ENCODE measurements at places on chromosomes 2 and 18.
A peak's percentile ranks its signal among the peaks of the same experiment; 100 is the strongest.

DNA sequence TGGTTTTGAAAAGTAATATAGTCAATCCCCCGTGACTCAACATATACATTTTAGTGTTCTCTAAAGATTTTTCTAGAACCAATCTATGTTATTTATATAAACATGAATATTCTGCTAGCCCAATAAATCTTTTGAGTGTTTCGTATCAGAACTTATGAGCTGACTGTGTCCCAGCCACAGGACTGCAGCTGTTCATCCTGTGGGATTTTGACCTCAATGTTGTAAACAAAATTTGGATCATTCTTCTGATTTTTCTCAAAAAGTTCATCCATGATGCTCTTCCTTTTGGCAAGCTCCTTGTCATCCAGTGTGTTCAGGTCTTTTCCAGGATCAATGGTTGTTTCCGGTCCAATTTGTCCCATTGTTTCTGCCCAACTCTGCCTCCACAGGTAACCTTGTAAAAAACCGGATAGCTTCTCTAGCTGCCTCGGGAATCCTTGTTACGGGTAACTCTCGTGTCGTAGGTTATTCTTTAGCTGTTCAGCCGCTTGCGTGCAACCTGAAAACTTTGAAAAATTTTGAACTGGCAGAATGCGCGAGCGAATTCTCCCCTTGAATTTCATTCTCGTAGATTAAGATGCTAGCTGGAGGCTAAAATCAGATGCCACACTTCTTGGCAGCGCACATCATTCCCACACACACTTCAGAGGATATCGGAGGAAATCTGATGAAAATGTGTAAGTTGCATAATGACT lies 195.2 kb downstream of the SH3BP4 start:
- DNase-seq, result no peak

DNA sequence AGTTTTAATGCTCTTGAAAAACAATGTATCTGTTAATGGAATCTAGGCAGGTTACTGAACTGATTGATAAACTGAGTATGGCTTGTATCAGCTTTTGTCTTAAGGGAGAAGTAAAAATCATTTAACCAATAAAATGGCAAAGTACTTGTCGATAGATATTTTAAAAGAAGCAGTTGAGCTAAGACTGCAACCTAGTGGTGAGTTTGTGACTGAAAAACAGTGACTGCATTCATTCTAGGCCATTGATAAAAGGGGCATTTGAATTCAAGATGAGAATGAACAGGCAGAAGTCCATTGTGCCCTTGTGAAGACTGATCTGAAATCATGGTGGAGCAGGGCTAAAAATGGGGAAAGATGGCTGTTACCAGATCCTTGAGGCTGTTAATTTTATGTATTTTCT lies 59.4 kb upstream of the MSTN start:
- no peak for DNase-seq

GRCh38 chr2:6945087-6945813 lies 28.0 kb downstream of the RNF144A start:
- DNase-seq, result no peak

- DNase-seq, result no peak
Measured at GRCh38 chr2:42254186-42254895, 85.2 kb downstream of the EML4 start.

DNA sequence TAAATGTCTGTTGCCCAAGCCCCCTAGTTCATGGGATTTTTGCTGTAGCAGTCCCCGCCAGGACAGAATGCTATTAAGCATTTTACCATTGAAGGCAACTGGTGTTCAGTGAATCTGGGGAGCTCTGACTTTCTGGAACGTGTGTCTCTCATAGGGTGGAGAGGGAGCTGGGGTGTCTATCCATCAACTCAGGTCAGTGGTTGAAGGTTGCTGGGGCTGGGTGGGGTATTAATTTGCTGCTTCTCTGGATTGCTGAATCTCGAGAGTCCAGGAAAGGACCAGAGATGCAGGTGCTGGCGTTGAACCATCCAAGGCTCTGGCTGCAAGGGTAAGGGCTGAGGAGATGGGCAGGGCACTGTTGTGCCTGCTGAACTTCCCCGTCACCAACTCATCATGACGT lies 66.8 kb upstream of the NCK2 start:
- DNase-seq, result no peak

DNA sequence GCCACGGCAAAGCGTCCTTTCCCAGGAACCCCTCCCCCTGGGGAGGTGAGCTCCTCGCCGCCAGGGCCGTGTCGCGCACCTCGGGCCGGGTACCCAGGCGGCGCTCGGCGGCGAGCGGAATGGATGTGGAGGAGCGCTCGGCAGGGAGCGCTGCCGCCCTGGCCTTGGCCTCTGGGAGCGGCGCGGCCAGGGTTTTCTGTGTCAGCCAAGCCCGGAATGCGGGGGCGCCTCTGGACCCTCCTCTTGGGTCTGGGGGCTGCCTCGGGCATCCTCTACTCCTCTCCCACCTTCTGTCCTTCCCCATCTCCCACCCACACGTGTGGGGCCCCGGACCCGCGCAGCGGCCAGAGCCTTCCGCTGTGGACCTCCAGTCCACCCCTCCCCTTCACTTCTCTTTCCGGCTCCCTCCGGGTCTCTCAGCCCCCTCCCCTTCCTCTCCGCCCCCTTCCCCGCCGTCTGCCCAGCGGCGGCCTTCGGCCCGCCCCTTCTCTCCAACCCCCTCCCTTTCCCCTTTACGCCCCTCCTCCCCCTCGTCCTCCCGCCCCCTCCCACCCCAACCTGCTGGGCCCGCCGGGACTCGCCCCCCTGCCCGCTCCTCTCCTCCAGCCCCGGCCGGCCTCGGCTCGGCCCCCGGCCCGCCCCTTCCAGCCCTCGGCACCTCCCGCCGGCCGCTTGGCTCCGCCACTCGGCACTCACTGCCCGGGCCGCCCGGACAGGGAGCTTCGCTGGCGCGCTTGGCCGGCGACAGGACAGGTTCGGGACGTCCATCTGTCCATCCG lies at the start of gene MERTK:
MERTK (plus strand) TSS at position 684 of the 779 bp plus-strand sequence. CDS start 129 bp downstream, outside the sequence.
- peak; percentile 42 for DNase-seq

DNA sequence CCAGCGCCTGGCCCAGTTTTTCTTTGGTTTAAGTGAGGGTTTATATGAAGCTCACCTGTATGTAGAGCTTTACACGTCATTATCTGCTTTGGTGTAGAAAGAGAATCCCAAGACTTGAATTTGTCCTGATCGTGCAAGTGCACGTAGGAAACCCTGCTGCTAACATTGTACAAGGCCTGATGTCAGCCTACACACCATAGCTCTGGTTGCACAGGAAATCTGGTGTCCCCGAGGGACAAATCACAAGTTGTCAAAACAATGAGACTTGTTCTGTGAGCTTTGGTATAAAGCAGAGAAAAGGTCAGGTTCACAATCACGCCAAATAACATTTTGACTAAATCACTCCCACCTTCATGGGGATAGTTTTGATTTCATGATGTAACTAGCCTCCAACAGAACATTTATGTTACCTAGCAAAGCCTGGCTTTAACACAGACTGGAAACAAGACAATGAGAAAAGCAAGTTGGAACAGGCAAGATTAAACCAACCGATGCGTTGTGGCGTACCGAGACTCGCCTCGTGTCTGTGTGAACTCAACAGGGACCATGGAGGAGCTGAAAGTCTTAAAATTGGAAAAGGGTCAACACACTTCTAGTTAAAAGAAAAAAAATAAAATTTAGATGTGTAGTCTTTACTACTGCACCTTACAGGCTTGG lies 41.4 kb downstream of the ZAP70 start:
- no peak for DNase-seq

- DNase-seq, result no peak
Measured at GRCh38 chr18:76099931-76100457, 395.0 kb downstream of the ZNF516 start.

DNA sequence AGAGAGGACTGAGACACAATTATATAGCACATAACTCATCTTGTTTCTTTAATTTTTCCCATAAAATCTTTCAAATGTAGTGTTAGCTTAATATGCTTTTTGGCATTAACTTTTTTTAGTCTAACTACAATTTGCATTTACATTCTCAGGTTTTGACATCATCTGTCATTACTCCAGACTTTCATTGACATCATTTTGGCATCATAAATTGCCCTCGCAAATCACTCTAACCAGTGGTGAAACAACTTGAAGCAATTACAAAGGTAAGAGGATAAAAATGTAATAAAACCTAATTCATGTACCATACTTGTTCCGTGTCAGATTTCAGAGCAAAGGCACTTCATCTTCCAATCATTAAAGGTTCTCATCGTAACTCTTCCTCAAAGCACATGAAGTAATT lies 41.4 kb downstream of the RFX8 start:
- no peak for DNase-seq

GRCh38 chr2:49801898-49802450 lies 647.7 kb upstream of the FSHR start:
- DNase-seq, result no peak

- no peak for DNase-seq
Measured at GRCh38 chr18:11268153-11268552, 118.8 kb upstream of the PIEZO2 start.

GRCh38 chr2:241151934-241152660 lies 1.8 kb downstream of the PPP1R7 start:
- no peak for DNase-seq

GRCh38 chr2:58959996-58960395 lies 718.9 kb upstream of the FANCL start:
- DNase-seq, result no peak

- DNase-seq, result no peak
Measured at GRCh38 chr2:46847726-46848412, 67.7 kb downstream of the MCFD2 start.

GRCh38 chr18:69585696-69586095 lies 185.0 kb downstream of the DOK6 start:
- DNase-seq, result no peak

DNA sequence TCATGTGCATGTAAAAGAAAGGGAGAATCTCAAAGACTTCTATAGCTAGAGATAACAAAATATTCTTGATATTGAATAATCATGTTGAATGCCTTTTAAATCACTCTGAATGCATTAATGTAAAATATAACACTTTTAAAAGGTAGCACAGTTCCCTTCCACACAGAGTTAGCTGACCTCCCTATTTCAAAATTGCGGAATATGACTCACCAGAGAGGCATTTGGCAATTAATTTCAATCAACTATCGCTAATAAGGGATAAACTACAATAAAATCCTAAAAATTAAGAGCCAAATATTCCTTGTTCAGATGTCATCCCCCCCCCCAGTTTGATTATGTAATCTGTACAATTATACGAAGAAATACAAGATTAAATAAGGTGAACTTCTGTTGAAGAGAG lies 29.3 kb downstream of the ZC3H15 start:
- DNase-seq, result no peak

GRCh38 chr2:151802315-151802714 lies 25.9 kb downstream of the ARL5A start:
- DNase-seq, result no peak

DNA sequence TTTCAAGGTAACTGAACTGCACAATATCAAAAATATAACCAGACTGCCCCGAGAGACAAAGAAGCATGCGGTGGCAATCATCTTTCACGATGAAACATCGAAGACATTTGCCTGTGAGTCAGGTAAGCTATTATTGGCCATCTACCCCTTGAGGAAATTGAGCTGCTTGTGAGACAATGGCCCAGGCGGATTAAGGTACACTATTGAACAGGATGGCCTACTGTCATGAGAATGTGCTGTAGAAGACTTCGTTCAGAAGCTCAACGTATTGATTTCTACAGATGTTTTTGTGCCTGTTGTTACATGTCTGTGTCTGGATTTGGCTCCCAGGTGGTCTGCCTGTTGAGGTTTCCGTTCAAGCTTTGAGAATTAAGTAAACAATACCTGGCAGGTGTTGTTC lies 198.7 kb downstream of the DOK6 start:
- no peak for DNase-seq

GRCh38 chr2:143575340-143575739 lies 446.1 kb downstream of the ARHGAP15 start:
- no peak for DNase-seq

DNA sequence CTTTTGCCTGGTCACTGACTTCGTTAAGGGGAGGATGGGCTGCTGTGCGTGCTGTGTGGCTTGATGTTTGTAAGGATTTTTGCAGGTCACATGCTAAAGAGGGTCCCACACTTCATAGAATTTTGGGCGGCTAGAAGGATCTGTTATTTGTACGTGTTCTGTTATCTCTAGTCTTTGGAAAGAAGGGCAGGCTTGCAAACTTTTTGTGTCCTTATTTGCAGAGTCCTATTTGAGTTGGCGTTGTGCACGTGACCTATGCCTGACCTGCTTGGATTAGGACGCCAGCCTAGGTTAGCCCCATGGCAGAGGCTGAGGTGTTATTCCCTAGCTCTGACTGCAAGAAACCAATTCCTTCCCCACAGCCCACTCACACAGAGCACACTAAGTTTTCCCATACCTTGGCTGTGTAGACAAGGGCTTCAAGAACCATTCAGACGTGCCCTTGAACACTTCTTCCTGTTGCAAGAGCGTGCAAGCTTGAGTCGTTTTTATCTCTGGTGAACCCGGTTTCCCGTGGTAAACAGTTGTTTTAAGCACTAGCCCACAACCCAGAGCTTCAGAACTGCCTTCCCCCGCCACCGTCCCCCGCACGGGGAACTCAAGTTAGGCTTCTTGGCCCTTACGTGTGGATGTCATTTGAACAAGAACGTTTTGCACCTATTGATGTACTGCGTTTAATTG lies 94.6 kb downstream of the LDLRAD4 start:
- no peak for DNase-seq

GRCh38 chr18:45197526-45197970 lies 417.7 kb upstream of the SLC14A2 start:
- DNase-seq, result no peak

- no peak for DNase-seq
Measured at GRCh38 chr2:163943403-163944346, 207.9 kb upstream of the FIGN start.

DNA sequence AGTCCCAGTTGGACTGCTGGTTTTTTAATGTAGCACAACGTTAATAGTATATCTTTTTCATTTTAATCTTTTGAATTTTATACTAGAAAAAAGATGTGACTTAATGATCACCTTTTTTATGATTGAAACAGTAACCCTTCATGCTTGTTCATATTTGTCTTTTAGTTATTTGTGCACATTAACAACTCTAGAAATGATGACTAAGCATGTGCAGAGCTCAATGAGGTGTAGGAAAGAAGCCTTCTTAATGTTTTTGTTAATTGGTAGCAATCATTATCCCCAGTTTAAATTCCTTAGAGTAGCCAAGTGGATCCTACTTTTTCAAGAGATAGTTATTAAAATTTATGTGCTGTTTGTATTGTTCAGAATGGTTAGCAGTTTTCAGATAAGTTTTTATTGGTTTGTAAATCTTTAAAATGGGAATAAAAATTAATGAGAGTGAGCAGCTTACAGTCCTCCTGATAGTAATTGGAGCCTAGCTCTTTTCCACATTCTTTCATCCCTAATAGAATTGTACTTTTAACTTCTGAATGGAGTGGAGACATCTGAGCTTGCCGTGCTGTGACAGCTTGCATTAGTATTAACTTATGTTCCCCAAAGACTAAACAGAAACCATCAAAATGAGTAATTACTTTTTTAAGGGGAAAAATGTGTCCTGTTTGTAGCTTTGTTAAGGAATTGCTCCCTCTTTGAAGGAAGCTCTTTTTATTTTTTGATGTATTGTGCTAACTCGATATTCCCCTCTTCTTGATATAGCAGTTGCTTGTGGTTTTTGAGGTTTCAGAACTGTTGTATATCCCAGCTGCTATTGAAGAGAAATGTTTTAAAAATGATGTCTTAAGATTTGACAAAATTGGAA lies 17.3 kb downstream of the PIK3C3 start:
- no peak for DNase-seq

- DNase-seq, result no peak
Measured at GRCh38 chr18:44759925-44760342, 79.2 kb downstream of the SETBP1 start.
